ENCODE measurements at places on chromosomes 1 and 21.

- no peak for DNase-seq
Measured at GRCh38 chr1:75444220-75444619, 166.7 kb downstream of the SLC44A5 start.

DNA sequence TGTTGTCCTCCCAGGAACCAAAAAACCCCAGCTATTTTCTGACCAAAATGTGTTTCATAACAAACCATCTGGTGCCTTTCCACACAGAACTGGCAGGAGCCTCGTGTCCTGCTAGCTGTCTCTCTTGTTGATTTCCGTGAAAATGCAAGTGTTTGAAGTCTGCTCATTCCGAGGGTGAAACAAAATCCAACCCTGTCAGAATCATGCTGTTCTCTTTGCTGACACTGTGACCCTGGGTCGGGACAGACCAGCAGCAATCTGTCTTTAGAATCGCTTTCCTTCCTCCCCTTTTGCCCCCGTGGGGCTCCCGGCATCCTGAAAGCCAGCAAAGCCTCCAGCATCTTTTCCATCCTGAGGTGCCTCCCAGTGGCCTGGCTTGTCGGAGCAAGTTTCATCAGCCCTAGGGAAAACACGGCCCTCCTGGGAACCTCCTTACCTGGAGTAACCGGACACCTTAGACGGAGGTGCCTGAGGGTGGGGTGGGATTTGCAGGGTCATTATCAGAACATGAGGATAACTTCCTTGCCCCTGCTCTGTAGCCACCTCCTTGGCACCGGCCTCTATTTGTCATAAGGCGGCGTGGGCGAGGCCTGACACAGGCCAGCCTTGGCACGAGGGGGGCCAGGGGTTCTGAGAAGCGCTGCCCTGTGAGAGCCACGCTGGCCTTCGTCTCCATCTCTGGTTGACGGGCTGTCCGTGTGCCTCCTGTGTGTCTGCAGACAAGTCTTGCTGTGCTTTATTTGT is 24.9 kb downstream of the LDLRAP1 start:
- DNase-seq: no peak

DNA sequence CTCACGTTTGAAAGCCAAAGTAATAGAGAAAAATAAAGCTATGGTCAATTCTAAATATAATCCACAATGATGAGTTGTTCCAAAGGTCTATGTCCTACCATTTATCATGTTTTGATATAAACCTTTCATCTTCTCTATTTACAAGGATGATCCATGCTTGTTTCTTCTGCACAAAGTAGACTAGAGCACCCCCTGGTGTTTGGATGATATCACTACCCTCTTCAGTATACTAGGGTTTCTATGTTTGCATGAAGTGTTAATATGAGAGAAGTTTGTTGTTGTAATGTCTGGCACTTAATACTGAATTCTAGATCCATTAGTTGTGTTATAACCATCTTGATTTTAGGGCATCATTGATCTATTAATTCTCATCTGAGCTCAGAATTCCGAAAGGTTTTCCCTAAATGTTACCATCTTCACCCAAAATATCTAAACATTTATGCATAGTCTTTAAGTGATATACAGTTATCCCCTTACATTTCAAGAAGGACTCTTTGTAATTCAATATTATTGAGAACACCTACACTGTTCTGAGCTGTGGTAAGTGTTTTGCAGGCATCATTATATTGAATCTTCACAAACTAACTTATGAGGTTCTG is 21.1 kb downstream of the CLDN8 start:
- DNase-seq: no peak

- DNase-seq: no peak
Measured at GRCh38 chr1:79705218-79705617, 698.7 kb upstream of the ADGRL4 start.

GRCh38 chr1:150511985-150512660 is 3.4 kb upstream of the FALEC start:
- no peak for DNase-seq

DNA sequence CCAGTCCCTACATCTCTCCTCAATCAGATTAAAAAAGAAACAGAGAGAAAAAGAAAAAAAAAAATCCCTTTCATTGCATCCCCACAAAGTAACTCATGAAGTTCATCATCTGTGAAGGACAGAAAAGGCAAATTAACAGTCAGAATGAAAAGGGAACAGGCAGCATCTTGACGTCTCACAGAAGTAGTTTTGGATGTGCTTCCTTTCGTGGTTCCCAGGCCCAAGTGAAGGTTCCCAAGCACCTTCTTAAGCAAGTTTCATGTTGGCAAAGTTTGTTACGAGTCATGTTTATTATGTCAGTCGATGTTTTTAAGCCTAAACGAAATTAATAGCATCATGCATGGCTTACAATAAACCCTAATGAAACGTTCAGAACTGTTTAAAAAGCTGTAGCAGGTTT is 475.2 kb downstream of the SETD4 start:
- no peak for DNase-seq

DNA sequence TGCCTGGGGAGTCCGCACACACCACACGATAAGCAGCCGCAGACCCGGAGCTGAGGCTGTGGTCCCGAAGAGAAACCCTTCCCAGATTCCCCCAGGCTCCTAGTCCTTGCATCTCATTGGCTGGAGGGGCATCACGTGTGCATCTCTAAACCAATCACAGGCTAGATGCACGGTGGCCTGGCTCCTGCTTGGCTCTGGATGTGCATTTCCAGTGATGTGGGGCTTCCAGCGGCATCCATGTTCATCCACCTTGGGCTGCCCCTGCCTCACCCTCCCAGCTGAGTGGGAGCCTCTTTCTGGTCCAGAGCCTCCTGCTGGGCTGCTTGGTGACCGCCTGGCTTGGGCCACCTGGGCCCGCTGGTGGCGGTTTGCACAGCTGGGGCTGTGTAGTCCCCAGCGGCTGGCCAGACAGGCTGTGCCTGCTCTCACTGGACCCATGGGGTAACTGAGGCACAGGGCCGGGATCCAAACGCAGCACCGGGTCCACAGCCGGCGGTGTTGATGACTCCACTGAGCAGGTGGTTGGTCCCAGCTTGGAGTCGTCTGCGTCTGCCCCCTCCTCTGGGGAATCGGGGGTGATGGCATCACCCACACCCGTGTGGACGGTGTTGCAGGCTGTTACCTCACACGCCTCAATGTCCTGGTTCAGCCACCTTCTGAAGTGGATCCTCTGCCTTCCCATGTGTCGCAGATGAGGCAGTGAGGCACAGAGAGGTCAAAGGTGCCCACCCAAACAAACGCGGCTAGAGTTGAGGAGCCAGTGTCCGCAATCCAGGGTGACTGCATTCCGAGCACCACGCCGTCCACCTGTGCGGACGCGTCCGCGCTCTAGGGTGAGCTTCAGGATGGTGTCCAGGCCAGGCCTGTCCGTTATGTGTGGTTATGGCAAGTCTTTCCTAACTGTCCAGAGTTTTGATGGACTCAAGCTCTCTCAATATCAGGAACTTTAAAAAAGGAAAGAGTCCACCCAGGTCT is 41.3 kb downstream of the COL6A1 start:
- no peak for DNase-seq

DNA sequence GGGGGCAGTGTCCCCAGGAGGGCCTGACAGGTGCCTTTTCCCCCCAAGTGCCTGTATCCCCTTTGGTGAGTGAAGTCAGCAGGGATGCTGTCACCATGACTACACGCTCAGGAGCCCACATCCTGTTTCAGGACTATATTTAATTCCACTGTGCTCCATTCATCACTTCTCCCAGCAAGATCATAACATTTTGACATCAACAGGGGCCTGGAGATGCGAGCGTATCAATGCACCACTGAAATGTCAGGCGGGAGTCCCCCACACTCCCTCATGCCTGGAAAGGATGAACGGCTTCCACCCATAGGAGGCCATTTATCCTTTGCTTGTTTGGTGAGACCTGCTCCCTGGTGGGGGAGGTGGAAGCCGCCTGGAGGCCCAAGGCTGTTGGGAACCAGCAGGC is 119.1 kb downstream of the PTPRU start:
- DNase-seq: no peak

DNA sequence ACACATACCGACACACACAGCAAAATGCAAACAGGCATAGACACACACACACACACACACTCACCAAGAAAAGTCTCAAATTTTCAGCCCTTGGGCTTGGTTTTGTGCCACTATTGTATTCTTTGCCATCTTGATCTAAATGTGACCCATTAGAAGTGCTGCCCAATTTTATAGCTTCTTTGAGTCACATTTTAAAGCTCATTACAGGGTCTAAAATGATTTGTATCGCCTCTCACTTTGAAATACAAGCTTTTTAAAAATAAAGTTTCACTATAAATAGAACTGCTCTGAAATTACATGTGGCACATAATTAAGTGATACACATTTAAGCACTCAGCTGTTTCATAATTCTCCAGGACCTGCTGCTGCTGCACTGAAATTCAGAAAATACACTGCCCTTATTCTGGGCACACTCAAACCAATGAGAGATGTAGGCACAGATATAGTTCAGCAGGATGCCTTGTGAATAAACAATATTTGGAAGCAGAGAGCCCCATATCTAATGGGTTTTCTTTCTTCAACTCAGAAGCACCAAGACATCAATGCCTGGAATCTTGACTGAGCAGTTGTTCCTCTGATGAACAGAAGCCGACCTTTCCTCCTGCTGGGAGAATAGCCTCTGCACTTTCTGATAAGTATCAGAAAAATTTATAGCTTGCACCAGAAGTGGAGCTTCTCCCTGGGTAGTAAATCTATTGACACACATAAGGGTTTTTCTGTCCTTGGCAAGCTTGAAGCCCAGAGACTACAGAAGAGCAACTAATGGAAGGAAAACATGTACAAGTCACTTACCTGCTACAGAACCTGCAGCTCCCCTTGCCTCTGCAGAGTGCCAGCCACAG is 37.0 kb upstream of the PLPPR4 start:
- DNase-seq: no peak

DNA sequence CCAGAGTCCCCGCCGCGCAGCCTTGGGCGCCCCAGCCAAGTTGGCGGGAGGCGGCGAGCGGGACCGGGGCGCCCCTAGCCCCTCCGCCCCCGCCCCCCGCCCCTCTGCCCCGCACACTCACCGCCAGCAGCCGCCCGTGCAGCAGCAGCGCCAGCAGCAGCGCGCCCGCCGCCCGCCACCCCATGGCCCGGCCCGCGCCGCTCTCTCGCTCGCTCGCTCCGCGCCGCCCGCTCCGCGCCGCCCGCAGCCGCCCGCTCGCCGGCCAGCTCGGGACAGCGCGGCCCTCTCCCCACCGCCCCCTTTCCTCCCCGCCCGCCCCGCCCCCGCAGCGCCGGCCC is at the start of gene HSPG2:
TSS of gene HSPG2 (minus strand) at position 277 of the 338 bp plus-strand sequence. CDS start at position 184, 93 bp downstream.
- no peak for DNase-seq
